ENCODE measurements at places on chromosomes 1 and 21. TPM values are rescaled to one million over a fixed set of nuclear protein-coding genes. Genes with fewer than 3 reads are reported as not detected.
A peak's percentile ranks its signal among the peaks of the same experiment; 100 is the strongest.

The CCDC190 gene
- 5.5 TPM for total RNA-seq

The COL18A1 gene
- total RNA-seq, result 55.9 TPM

The KRTAP7-1 gene
- not detected for total RNA-seq

The PPIAL4G gene
- total RNA-seq, result not detected

GRCh38 chr1:94952539-94952938, 25.6 kb upstream of the CNN3 start:
- no peak overlapping the region for H3K27ac ChIP-seq
- no peak overlapping the region for H3K4me3 ChIP-seq
- no peaks in the 10 kb centered on the region for H3K36me3 ChIP-seq
- H3K4me1 ChIP-seq, result peaks cover 34% of the 10 kb centered on the region

DNA sequence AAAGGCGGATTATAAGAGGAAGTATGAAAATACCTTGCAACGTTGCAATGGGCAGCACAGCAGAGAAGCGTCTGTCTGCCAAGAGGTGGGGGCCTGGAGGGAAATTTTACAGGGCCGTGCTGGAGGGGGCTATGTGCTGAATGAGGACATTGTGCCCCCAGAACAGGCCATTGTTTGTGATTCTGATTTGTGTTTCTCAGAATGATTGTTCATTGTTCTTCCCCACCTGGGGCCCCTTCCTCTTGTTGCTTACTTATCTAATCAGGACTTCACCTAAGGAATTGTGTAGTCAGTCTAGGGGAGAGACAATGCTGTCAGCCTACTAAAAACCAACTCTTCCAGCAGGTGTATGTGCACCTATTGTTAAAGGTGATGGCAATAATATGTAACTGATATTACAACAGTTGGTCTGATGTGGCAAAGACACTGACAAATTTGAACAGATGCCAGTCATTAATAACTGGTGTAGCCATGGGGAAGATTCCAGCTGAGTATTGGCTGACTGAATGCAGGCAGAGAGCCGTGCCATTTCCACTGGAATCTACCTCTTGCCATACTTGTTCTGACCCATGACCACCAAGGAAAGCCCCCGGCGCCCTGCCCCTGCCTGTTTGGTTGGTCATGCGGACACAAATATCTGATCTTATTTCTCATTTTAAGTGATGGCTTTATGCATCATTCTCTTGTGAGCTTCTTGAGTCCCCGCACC, 45.2 kb upstream of the PSEN2 start:
- H3K27ac ChIP-seq, result no peak overlapping the region
- H3K4me3 ChIP-seq, result no peak overlapping the region
- H3K27me3 ChIP-seq, result no peaks in the 10 kb centered on the region
- H3K36me3 ChIP-seq, result no peaks in the 10 kb centered on the region
- peaks cover 16% of the 10 kb centered on the region for H3K4me1 ChIP-seq

- no peak overlapping the region for H3K4me3 ChIP-seq
- no peaks in the 10 kb centered on the region for H3K4me1 ChIP-seq
- H3K27me3 ChIP-seq, result no peaks in the 10 kb centered on the region
- no peaks in the 10 kb centered on the region for H3K36me3 ChIP-seq
- no peak for DNase-seq
- H3K27ac ChIP-seq, result no peak overlapping the region
These were observed 20.5 kb downstream of the RCSD1 start for GRCh38 chr1:167650269-167651160.

DNA sequence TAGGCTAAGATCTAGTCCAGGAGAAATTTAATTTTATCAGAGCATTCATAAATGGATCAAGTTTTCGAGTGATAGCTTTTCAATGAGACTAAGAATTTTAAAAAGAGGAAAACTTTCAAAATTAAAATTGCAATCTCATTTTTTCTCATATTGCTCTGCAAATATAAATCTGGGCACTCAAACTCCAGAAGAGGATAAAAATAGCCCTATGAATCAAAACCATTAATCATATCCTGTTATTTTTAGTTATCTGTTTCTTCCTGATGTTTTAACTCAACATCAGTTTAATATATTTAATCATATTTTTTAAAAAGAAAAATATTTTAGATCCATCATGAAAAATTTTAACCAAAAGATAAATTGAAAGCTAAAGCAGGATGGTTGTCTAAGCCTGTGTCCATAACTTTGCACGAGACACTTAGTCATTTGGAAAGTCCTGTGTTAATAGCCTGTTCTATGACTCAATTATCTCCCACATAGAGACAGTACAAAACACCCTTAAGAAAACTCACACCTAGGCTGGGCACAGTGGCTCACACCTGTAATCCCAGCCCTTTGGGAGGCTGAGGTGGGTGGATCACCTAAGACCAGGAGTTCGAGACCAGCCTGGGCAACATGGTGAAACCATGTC, 17.1 kb upstream of the PRRC2C start:
- H3K27me3 ChIP-seq, result no peaks in the 10 kb centered on the region
- H3K27ac ChIP-seq, result no peak overlapping the region
- no peaks in the 10 kb centered on the region for H3K36me3 ChIP-seq
- DNase-seq, result no peak
- H3K4me1 ChIP-seq, result no peaks in the 10 kb centered on the region
- no peak overlapping the region for H3K4me3 ChIP-seq

GRCh38 chr1:93506126-93506525, 58.2 kb downstream of the FNBP1L start:
- no peak overlapping the region for H3K4me3 ChIP-seq
- H3K4me1 ChIP-seq, result no peaks in the 10 kb centered on the region
- H3K27me3 ChIP-seq, result no peaks in the 10 kb centered on the region
- H3K27ac ChIP-seq, result no peak overlapping the region

- H3K4me3 ChIP-seq, result no peak overlapping the region
- peaks cover 62% of the 10 kb centered on the region for H3K4me1 ChIP-seq
- H3K27ac ChIP-seq, result peak overlapping the region; percentile 79
- H3K36me3 ChIP-seq, result peaks cover 3% of the 10 kb centered on the region
These were observed 124.7 kb downstream of the PCBP3 start for GRCh38 chr21:45768011-45768739.

GRCh38 chr1:199243423-199244061, 604.7 kb downstream of the PTPRC start:
- no peak overlapping the region for H3K4me3 ChIP-seq
- no peaks in the 10 kb centered on the region for H3K4me1 ChIP-seq
- H3K36me3 ChIP-seq, result no peaks in the 10 kb centered on the region

- no peak overlapping the region for H3K27ac ChIP-seq
- no peak for DNase-seq
- H3K4me3 ChIP-seq, result no peak overlapping the region
- no peaks in the 10 kb centered on the region for H3K27me3 ChIP-seq
- H3K4me1 ChIP-seq, result no peaks in the 10 kb centered on the region
- H3K36me3 ChIP-seq, result peaks cover 13% of the 10 kb centered on the region
These were observed 14.5 kb downstream of the USP24 start for GRCh38 chr1:55200667-55201066.

- H3K36me3 ChIP-seq, result peaks cover 21% of the 10 kb centered on the region
- no peak for DNase-seq
- H3K27me3 ChIP-seq, result no peaks in the 10 kb centered on the region
- H3K4me1 ChIP-seq, result peaks cover 23% of the 10 kb centered on the region
These were observed 32.4 kb downstream of the PRMT2 start for GRCh38 chr21:46667741-46668380.
